Thoracic aorta (tissue), 2 donors: ENCODE measurements at places on chromosomes 6 and 20. TPM values are rescaled to one million over a fixed set of nuclear protein-coding genes. Genes with fewer than 3 reads are reported as not detected.

- DNase-seq: no peak
Measured at GRCh38 chr20:32067234-32067821, 15.3 kb downstream of the HCK start.

Gene ARHGAP40
- not detected for total RNA-seq

Gene SIRPB1
- 1.4 TPM for total RNA-seq

Gene MACROD2
- 4.2 TPM for total RNA-seq

Gene C20orf202
- total RNA-seq: 1.7 TPM
